ENCODE measurements at places on chromosomes 2 and 18. TPM values are rescaled to one million over a fixed set of nuclear protein-coding genes. Genes with fewer than 3 reads are reported as not detected.
A peak's percentile ranks its signal among the peaks of the same experiment; 100 is the strongest.

DNA sequence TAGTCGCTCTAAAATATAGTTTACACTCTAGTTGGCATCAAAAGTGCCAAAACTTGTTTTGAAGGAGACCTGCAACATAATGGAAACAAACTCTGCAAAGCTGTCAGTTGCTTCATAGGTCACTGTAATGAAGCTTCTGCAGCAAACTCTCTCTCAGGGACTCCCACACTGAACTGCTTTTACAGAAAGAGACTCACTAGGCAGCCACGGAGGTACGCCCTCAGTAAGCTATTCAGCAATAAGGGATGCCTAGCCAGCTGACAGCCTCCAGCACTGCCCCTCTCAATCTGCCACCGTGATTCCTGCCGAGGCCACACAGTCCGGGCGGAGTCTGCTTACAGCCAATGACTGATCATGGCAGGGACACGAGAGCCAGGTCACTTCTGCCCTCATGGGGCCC, 51.1 kb downstream of the COLEC12 start:
- DNase-seq = peak; percentile 58

DNA sequence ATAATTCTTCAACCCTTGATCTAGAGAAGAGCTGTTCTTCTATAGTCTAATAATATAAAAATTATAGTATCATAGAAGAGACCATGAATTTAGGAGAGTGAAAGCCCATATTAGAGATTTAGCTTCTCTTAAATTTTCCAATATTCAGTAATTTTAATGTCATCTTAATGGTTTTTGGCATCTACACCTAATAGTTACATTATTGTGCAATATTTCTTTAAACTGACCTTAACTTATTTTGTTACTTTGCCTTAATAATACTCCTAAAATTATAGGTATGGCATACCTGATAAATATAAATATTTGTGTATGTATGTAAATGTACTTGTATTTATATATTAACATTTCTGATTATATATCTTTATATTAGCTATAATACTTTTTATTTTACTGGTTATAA, 78.0 kb upstream of the CWC22 start:
- DNase-seq = no peak

DNA sequence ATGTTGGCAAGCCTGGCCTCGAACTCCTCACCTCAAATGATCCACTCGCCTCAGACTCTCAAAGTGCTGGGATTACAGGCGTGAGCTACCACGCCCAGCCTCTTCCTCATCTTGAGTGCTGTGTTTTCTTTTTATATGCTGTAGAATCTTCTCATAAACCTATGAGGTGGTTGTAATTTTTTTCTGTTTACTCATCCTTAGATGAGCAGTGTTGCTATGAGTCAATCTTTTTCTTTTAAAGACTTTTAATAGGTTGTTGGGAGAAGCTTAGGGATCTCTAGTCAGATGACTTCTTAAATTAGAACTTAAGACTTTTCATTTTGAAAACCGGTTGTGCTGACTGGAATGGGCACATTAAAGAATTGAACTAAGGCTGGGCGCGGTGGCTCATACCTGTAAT, 8.7 kb upstream of the AAK1 start:
- DNase-seq = peak; percentile 23

DNA sequence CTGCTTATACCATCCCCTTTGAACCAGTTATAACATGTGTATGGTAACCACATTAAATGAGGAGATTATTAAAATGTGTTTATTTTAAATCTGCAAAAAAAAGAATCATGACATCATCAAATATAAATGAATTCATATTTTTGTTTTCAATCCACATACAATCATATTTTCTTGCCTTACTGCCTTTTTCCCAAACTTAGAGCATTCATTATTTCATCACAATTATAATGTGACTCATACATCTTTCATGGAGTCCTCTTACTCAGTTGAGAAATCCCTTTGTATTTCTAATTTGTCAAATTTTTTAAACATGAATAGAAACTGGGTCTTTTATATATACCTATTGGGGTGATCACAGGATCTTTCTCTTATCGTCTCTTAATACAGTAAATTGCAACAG, 909.6 kb downstream of the DSC3 start:
- DNase-seq = no peak

- no peak for DNase-seq
These were observed 166.1 kb upstream of the RAB6C start for GRCh38 chr2:129813404-129813803.

GRCh38 chr2:136905779-136906178, 140.4 kb downstream of the THSD7B start:
- DNase-seq = no peak

DNA sequence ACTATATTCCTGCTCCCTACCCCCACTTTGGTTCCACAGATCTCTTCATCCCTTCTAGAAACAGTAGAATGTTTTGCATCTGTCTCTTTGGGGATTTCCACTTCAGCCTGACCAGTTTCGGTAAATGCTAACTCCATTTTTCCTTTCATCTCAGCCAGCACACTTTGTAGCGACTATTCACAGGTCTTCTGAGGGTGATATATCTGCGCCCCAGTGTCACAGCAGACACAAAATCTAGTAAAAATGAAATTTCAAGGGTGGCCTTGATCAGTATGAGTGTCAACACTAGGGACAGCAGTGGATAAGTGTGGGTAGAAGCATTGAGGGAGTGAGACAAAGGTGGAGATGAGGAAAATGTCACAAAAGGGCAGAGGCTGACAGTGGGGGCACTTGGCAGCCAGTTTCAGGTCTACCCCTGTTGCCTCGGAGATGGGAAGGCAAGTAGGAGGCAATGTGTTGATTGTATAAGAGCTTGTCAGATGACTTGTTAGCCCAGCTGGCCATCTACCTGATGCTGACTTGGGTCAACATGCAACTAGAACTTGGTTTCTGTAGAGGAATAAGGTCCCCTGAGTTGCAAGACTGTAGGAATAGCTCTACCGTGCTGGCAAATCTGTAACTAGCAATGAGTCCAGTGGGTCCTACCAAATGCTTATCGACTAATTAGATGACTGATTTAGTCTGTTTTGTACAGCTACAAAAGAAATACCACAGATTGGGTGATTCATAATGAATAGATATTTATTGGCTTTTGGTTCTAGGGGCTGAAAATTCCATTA, 60.7 kb downstream of the CXCR4 start:
- no peak for DNase-seq

GRCh38 chr2:16406496-16407289, 258.9 kb downstream of the CYRIA start:
- peak; percentile 36 for DNase-seq

- DNase-seq = no peak
These were observed 8.1 kb upstream of the CYP26B1 start for GRCh38 chr2:72155737-72156136.

- DNase-seq = no peak
These were observed 163.1 kb upstream of the MEIS1 start for GRCh38 chr2:66271777-66272176.

- no peak for DNase-seq
These were observed 116.3 kb upstream of the CXCR4 start for GRCh38 chr2:136234261-136234660.

- DNase-seq = peak; percentile 28
These were observed 15.0 kb upstream of the DSG1 start for GRCh38 chr18:31302991-31303390.

DNA sequence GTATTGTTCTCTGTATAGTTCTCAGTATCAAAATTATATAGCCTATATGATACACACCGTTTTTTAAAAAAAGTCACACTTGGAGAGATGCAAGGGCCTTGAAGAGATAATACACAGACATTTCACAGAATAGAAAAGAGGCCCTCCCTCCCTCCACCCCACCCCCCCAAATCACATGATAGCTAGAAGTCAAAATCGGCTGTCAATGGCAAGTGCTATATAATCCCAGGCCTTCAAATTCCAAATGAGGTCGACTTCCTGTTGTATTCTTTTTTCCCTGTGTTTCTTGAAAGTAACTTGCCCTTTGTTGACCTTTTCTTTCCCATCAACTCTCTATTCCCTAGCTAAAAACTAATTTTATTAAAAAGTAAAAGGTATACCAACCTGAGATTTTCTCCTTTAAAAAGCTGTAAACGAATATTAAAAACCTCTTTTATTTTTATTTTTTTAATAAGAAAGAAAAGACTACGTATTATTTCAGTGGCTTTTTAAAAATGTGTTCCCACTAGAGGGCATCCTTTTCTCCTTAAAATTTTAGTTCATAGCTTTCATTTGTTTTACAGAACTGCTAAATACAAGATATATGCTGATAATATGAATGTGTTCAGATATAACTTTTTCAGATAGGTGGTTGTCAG, 46.6 kb downstream of the KCMF1 start:
- peak; percentile 20 for DNase-seq

DNA sequence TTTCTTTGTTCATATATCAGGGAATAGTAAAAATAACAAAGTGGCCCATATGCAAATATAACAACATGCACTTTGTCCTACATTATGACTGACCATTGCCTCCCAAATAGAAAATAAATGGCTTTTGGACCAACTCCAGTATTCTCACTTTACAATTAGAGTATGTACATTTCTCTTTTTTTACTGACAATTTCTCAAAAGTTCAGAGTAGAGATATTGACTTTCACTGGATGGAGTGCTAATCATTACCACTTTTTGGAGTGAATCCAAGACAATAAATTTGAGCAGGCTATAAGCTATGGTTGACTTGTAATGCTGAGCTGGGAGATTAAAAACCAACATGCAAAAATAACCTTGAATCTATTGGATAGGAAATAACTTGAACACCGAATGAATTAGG, 987.4 kb downstream of the SUCLG1 start:
- no peak for DNase-seq

- no peak for DNase-seq
These were observed 128.7 kb downstream of the EIPR1 start for GRCh38 chr2:3248754-3249475.

GRCh38 chr2:223797811-223798721, 39.3 kb downstream of the AP1S3 start:
- DNase-seq = peak; percentile 71

DNA sequence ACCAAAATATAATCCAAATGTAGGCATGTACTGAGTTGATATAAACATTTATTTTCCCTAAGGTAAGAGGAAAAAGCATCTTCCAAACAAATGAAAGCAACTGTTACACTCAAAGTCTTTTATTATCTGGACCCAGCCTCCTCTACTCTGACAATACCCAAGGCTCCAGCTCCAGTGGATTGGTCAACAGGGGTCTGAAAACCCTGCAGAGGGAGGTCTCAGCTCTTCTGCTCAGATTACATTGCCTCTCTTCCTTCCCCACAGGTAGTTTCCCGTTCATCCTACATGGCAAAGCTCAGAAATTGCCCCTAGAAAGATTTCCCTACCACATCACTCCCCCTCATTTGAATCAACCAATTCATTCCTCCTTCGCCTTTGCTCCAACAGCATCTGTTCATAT, 457.0 kb downstream of the METTL4 start:
- no peak for DNase-seq

DNA sequence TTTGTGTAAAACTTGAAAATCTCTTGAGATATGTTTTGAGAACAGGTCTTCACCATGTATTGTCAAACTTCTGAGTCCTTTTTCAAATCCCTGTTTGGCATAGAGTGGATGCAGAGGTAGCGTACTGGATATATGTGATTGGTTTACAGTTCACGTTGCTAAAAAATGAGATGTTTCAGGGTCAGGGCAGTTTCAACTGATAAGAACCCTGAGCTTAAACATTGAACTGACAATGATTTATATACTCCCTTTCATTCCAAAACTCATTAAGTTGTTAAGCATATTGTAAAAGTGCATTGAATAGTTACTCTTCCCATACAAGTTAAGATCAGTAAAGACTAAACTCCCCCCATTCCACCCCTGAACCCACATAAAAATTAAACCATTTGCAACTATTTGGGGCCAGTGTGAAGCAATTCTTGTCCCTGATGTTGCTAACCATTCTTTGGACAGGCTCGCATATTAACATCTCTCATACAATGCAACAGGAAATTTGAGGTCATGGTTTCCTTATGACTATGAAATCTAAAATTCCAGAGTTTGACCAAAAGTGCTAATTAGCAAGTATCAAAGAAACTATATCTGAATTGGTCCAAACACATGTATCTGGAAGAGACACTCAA, 470.9 kb upstream of the ACVR2A start:
- no peak for DNase-seq

DNA sequence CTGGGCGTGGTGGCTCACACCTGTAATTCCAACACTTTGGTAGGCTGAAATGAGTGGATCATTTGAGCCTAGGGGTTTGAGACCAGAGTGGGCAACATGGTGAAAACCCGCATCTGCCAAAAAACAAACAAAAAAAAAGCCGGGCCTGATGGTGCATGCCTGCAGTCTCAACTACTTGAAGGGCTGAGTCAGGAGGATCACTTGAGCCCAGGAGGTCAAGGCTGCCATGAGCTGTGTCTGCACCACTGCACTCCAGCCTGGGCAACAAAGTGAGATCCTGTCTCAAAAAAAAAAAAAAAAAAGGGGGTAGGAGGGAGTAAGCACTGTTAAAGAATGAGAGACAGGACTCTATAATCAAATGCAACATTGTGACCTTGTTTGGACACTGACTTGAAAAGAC, 54.6 kb downstream of the HDLBP start:
- DNase-seq = no peak

DNA sequence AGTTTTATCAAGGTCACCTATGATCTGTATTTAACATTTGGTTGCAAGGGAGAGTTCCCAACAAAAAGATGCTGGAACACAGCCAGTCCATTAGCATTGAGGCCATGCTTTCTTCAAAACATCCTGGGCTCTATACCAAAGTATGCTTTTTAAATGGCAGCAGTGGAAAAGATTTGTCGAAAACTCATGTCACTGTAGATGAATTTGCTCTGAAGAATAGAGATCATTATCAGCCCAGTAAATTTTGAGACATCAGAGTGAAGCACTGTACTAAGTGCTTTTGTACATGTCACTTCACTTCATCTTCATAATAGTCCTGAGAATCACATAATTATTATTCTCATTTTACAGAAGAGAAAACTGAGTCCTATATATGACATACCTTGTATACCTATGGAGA, 189.8 kb downstream of the CAMKMT start:
- DNase-seq = no peak

DNA sequence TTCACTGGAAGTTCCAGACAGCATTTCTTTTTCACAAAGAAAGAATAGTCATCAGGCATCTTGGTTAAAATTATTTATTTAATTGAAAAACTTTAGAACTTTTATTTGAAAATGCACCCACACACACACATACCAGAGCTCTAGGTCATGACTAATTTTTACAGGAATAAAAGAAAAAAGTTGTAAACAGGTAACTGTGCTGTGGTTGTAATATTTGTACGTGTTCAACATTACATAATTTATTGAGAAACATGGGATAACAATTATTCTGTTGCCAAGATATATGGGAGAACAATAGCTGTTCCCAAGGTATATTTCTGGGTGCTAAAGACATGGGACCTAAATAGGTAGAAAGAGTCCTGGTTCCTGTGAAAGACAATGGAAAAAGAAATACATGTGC, 104.9 kb downstream of the RIT2 start:
- DNase-seq = no peak

The ABCG5 gene
- total RNA-seq = 0.96 TPM

The GTF2A1L gene
- total RNA-seq = 99.9 TPM

The HTR2B gene
- 1.2 TPM for total RNA-seq

The SCG2 gene
- total RNA-seq = 90.3 TPM

The AQP12B gene
- total RNA-seq = 0.96 TPM

The TNFAIP6 gene
- total RNA-seq = 13.7 TPM

The CNNM4 gene
- 1.4 TPM for total RNA-seq

Measured in umbilical cord (tissue), 2 donors.